ENCODE measurements at places on chromosomes 2 and 18.
A peak's percentile ranks its signal among the peaks of the same experiment; 100 is the strongest.

GRCh38 chr2:60532421-60532820 is 21.0 kb downstream of the BCL11A start:
- DNase-seq = no peak

GRCh38 chr18:23108496-23108895 is 26.8 kb upstream of the CABLES1 start:
- DNase-seq = no peak

DNA sequence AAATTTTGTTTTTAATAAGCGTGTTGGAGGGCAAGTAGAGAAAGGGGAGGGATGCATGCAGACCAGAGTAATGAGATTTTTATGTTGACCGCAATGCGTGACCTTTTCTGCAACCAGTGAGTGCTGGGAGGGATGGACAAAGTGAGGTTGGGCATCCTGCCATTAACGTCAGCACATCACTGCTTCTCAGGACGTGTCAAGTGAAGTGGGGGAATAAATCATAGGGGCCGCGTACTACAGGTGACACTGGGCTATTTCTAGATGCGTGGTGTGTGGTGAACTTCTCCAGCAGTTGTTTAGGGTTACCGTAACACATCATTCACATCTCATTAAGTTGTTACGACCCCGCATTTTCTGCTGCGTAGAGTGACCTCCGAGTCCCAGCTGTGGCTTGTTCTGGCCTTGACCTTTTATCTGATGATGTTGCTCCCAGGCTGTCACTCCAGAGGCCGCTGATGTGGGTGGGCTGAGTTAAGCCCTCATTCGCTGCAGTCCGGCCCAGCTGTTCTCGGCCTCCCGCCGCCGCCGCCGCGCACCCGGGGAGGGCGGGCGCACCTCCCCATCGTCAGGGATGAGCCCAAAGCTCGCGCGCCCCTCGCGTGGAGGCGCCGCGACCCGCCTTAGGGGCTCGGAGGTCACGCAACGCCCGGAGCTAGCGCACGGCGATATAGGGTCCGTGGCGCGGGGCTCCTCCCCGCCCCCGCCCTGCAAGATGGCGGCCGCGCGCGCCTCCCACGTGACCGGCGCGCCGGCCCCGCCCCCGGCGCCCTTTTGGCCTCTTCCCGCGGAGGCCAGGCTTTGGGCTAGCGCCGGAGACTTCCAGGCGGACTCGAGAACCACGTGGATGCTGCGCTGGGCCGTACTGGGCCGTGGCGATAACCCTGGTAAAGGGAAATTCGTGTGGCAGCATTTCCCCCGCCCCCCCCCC is 3.5 kb downstream of the ZCCHC2 start:
- peak; percentile 63 for DNase-seq

GRCh38 chr2:112660138-112660537 is 14.4 kb downstream of the SLC20A1 start:
- DNase-seq = no peak

GRCh38 chr2:8684540-8684877 is 2.7 kb downstream of the ID2 start:
- DNase-seq = peak; percentile 45

GRCh38 chr18:354471-354870 is 86.6 kb upstream of the THOC1 start:
- no peak for DNase-seq

- DNase-seq = no peak
Measured at GRCh38 chr2:231185886-231186285, 12.5 kb upstream of the ARMC9 start.

DNA sequence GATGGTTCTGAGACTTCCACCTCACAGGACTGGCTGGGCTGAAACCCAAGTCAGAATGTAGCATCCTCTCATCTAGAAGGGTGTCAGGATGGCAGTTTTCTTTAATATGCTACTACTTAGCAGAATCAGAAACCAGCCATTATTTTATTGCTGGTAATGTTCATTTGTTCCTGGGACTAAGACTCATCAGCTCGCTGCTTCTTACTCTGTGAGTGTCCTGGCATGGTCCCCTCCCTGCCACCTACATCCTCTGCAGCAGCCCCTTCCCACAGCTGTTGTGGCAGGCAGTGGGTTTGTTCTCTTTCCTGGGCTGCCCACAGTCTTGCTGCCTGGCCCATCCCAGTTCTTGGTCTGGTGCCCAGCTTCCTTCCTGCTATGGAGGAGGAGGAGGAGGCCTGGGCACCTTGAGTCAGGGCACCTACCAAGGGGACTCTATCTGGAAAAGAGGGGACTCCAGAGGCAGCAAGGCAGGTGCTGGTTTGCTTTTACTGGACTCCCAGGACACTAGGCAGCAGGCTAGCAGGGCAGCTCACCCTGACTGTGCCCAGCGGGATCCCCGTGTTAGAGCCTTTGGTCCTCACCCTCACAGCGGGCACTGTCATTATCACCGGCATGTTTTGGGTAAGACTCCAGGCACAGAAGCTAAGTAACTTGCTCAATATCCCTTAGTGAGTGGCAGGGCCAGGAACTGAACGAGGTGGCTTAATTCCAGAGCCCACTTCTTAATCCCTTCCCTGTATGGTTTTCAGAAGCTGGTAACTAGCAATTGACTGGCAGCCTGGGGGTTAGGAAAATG is 62.1 kb downstream of the LRRFIP1 start:
- no peak for DNase-seq

GRCh38 chr2:98524168-98524567 is 79.5 kb downstream of the INPP4A start:
- no peak for DNase-seq

DNA sequence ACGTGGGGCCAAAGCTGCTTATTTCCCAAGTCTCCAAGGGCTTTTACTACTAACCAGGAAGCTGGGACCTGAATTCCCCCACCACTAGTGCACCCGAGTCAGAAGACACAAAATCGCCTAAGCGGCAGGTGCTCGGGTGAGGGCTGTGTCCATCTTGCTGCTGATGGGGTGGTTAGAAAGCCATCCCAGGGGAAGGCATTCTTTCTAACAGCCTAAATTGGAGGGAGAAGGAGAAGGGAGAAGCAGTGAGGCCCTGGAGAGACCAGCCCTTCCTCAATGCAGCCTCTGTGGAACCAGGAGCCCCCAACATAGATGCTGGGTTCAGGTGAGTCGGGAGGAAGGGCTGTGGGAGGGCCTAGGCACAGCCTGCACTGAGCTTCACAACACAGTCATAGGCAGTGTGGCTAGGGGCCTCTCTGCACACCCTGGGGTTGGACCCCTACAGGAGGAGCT is 1.9 kb upstream of the PROM2 start:
- DNase-seq = no peak

DNA sequence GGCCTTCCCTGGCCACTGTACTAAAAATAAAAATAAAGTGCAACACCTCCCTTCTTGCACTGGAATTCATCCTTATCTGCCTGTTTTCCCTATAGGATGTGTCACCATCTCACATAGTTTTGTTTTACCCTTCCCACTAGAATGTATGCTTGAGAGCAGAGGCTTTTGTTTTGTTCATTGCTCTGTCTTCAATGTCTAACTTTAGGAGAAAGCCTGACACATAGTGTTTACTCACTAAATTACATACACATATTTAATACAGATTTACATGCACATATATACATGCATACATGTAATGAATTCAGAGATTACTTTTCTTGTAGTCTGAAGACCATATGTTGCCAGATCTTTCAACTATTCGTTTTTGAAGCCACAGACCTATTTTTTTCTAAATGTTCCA is 23.0 kb downstream of the CD302 start:
- no peak for DNase-seq

GRCh38 chr2:27370816-27371620 is 602 bp downstream of the SNX17 start:
- DNase-seq = peak; percentile 21

- no peak for DNase-seq
Measured at GRCh38 chr2:241195506-241196130, 7.1 kb downstream of the ANO7 start.

Measured in KG1 (cell line).